Right renal cortex interstitium (tissue), 3 donors: ENCODE measurements at places on chromosomes 4 and X. TPM values are rescaled to one million over a fixed set of nuclear protein-coding genes. Genes with fewer than 3 reads are reported as not detected.

DNA sequence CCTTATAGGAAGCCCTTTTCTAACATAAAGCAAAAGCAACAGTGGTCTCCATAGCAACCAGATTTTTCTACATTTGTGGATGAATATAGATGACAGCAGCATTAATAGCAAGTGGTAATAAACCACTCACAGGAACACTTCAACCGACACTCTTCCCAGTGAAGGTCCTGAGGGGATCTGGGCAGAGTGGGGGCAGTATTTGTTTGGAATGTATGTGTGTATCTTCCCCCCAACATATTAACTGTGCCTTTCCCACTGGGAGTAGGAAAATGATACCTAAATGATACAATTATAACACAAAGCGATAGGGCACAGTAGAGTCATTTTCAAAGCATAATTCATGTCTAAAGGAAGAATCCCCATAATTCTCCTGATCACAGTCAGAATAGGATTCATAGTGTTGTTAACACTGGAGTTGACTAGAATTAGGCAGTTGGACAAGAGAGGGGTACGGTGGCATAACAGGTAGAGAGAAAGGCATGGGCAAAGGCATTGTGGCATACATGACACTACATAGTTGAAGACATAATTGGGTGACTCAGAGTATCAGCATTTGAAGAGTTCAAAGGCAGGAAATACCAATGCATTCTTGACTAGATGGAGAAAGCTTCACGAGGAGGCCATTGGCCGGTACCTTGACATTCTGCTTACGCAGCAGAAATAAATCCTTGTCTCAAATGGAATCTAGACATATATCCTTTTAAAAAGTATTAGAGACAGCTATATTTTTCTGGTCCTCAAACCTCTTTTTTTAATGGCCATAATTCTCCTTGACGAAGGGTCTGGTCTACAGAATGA is 15.2 kb downstream of the CAPN6 start:
- no peak for DNase-seq

DNA sequence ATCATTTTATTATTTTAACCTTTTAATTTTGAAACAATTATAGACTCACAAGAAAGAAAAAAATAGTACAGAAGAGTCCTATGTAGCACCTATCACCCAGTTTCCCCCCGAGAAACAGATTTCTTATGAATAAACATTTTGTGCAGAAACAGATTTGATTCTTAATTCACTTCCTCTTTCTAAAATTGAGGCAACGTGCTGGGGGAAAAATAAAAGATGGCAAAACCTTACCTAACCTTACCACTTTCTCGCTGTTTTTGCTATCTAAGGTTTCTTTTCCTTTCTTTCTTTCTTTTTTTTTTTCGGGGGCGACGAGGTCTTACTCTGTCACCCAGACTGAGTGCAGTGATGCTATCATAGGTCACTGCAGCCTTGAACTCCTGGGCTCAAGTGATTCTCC is 4.3 kb upstream of the CLNK start:
- DNase-seq, result no peak

DNA sequence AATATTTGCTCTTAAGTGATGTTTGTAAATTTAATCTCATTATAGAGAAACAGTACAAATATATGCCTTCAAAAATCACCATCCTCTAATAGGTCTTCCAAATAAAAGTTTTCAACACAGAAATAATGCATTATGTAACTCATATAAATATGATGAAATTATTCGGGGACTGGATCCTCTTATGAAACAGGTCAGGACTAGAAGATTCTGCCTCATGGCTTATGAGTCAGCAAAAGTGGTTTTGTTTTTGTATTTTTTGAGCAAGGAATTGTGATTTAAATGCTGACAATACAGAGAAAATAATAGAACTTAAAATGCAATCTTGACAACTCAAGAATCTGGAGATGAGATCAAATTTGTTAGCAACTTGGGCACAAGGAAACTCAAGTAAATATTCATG is 179.7 kb upstream of the NDP start:
- no peak for DNase-seq

DNA sequence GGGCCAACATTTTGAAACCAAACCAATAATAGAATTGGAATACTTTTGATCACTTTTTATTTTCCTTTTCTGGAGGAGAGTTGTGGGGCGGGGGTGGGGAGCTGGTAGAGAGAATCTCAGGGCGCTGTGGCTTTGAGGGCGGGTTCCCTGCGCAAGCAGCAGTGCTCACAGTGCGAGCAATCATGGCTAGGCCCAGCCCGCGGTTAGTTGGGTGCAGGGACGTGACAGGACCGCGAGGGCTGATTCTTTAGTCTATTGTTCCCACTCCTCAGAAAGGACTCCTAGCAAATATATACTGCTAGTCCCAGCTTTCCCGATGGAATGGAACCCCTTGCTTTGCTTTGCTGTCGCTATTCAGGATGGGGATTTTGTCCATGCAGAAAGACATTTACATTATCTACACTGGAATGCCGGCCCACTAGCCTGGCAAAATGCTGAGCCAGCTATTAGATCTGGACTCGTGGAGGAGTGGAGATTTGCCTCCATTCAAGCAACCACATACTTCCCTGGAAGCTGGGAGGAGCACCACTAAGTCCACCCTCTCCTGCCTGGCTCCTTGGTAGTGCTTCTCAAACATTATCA is 23.9 kb upstream of the APLN start:
- DNase-seq, result no peak

Gene SMIM10L2A
- 10.3 TPM for polyA plus RNA-seq

DNA sequence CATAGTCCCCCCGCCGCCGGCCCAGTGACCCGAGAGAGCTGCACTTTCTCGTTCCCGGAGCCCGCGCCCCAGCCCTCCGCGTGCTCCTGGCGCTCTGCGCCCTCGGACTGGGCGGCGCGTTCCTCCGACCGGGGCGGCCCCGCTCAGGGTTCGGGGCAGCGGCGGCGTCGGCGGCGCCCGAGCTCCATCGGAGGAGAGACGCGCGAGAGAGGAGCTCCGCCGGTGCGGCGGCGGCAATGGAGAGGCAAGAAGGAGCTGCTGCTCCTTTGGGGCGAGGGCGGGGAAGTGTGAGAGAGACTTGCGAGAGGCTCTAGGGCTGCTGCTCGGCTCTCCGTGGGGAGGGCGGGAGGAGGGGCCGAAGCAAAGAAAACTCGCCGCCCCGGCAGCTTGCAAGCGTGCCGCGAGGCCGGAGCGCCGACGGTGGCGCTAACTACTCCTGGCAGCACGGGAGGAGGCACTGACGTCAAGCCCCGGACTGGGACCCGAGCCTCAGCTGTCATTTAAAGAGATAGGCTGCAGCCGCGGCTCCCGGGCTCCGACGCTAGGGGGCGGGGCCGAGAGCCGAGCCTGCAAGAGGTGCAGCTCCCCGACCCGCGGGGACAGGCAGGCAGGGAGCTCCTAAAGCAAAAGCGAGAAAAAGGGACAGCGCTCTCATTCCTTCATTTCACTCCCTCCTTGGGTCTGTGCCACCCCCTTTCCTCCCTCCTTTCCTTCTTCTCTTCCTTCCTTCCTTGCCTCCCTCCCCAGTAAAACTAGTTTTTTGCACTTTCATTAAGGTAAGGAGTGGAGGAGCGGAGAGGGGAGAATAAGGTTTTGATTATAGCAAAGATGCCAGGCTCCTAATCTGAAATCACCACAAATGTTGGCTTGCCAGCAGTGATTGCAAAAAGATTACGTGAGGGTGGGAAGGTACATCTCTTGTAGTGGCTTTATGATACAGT is at the start of gene KCTD8:
KCTD8 (minus strand) TSS at position 289 of the 941 bp plus-strand sequence.
- DNase-seq, result peak; percentile 75
